ENCODE measurements at places on chromosomes 3 and 15.

DNA sequence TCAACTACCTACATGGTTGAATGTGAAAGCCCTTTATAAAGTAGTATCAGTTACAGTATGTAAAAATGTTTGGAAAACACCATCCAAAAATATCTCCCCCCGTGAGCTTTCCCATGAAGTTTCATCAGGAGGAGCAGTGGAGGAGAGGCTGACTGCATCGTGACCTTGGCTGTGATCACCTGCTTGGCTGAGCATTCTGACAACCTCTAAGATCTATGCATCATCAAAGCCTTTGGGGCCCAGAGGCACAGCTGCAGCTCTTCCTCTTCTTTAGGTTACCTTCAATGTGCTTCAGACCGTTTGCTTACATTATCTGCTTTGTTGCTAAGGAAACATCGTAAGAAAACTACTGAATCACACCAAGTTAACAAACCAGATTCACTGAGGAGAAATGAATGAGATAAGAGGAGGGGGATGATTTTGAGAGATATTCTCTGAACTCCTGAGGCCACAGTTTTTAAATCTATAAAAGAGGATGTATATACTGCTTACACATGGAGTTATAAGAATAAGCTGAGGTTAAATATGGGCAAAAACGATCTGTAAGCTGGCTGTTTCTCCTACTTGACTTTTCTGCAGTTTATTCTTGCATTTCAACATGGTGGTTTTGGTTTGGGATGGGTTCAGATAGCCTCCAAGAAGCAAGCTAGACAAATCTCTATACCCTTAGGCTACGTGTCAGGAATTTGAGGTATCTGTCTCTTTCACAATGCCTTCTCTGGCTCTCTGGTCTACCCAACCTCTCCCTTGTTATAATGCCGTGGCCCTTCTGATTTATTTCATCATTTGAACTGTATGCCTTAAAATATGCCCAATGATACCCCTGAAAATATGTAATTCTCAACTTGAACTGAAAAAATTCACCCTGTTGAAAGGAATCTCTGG, 4.0 kb downstream of the GCSAM start:
- no peak for DNase-seq
- no peak overlapping the region for H3K4me3 ChIP-seq
- no peaks in the 10 kb centered on the region for H3K27me3 ChIP-seq
- no peaks in the 10 kb centered on the region for H3K36me3 ChIP-seq
- H3K27ac ChIP-seq, result no peak overlapping the region

DNA sequence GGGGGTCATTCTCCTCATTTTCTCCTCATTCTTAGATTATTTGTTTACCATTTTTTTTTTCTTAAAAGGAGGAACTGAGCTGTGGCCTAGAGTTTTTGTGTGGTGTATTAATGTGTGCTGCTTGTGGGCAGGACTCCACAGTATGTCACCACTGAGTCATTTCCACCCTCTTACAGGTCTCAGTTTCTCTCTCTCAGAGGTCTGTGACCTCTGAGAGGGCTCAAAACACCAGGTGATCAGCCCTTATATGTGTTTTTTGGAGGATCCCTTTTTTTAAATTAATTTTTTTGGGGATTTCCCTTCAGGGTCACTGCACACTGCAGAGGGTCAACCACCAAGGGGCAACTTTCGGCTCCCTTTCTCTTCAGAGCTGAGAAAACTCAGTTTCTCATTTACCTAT, 166.4 kb downstream of the SUCNR1 start:
- H3K4me1 ChIP-seq, result no peaks in the 10 kb centered on the region
- no peaks in the 10 kb centered on the region for H3K27me3 ChIP-seq
- DNase-seq, result no peak
- H3K27ac ChIP-seq, result no peak overlapping the region

- no peak overlapping the region for H3K27ac ChIP-seq
- peak overlapping the region; percentile 73 for H3K4me3 ChIP-seq
- no peaks in the 10 kb centered on the region for H3K4me1 ChIP-seq
- DNase-seq, result no peak
- H3K27me3 ChIP-seq, result no peaks in the 10 kb centered on the region
- no peaks in the 10 kb centered on the region for H3K36me3 ChIP-seq
These were observed 1.2 kb upstream of the EDEM1 start for GRCh38 chr3:5186089-5186857.

- no peaks in the 10 kb centered on the region for H3K27me3 ChIP-seq
- no peak overlapping the region for H3K27ac ChIP-seq
- H3K36me3 ChIP-seq, result no peaks in the 10 kb centered on the region
- no peak overlapping the region for H3K4me3 ChIP-seq
- H3K4me1 ChIP-seq, result peaks cover 15% of the 10 kb centered on the region
- no peak for DNase-seq
These were observed 572.6 kb downstream of the FOXP1 start for GRCh38 chr3:71010726-71011455.

- H3K4me3 ChIP-seq, result no peak overlapping the region
- DNase-seq, result peak; percentile 44
- peaks cover 39% of the 10 kb centered on the region for H3K4me1 ChIP-seq
- H3K27ac ChIP-seq, result peak overlapping the region; percentile 1
These were observed 18.3 kb upstream of the IL20RB start for GRCh38 chr3:136939489-136939888.

GRCh38 chr3:155884292-155884691, 13.8 kb downstream of the GMPS start:
- H3K27ac ChIP-seq, result no peak overlapping the region
- no peaks in the 10 kb centered on the region for H3K36me3 ChIP-seq
- peaks cover 13% of the 10 kb centered on the region for H3K4me1 ChIP-seq
- H3K27me3 ChIP-seq, result no peaks in the 10 kb centered on the region
- H3K4me3 ChIP-seq, result no peak overlapping the region
